ENCODE measurements at places on chromosomes 11 and 22. TPM values are rescaled to one million over a fixed set of nuclear protein-coding genes. Genes with fewer than 3 reads are reported as not detected.

DNA sequence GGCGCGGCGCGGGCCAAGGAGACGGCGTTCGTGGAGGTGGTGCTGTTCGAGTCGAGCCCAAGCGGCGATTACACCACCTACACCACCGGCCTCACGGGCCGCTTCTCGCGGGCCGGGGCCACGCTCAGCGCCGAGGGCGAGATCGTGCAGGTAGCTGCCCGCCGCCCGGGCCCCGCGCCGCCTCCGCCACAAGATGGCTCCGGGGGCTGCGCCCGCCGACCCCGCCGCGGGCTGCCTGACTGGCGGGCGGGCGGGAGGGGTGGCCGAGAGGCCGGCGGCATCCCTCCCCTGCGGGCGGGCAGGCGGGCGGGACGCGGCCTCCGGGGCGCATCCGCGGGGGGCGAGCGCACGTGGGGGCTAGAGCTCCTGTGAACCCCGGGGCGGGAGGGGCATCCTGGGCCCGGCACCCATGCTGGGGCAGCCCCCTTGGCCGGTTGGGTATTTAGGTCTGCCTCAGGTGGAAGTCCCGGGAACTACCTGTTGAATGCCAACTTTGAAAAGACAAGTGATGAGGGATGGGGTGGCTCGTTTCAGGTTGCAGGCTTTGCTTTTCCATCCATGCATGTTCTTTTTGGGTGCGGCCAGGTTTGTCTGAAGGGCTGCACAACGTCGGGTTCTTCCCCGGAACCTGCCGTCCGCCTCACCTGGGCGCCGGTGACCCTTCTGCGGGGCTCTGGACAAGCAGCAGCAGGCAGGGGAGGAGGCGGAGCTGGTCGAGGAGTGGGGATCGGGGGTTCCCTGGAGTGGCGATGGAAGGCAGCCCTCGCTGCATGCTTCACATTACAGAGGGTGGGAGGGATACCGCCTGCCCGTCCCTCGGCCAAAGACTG lies 760 bp downstream of the ZNRF3 start:
- H3K27ac ChIP-seq = no peak overlapping the region
- DNase-seq = peak; percentile 26
- peak overlapping the region; percentile 63 for H3K4me3 ChIP-seq

DNA sequence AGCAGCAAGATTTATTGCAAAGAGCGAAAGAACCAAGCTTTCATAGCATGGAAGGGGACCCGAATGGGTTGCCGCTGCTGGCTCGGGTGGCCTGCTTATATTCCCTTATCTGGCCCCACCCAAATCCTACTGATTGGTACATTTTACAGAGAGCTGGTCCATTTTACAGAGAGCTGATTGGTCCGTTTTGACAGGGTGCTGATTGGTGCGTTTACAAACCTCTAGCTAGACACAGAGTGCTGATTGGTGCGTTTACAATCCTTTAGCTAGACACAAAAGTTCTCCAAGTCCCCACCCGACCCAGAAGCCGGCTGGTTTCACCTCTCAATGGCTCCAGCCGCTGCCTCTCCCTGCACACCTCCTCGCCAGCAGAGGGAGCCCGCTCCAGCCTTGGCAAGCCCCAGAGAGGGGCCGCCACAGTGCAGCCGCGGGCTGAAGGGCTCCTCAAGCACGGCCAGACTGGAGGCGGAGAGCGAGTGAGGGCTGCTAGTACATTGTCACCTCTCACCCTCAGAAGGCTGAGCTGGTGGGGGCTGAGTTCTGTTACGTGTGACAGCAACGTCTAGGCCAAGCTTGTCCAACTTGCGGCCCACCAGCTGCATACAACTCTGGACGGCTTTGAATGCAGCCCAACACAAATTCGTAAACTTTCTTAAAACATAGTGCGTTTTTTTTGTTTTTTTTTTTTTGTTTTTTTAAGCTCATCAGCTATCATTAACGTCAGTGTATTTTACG lies 8.7 kb downstream of the PTH start:
- DNase-seq = peak; percentile 34
- no peaks in the 10 kb centered on the region for H3K36me3 ChIP-seq
- no peaks in the 10 kb centered on the region for H3K27me3 ChIP-seq
- peaks cover 5% of the 10 kb centered on the region for H3K4me1 ChIP-seq
- H3K4me3 ChIP-seq = peak overlapping the region; percentile 39
- peak overlapping the region; percentile 68 for H3K27ac ChIP-seq

GRCh38 chr22:40094485-40094884 lies 83.2 kb upstream of the TNRC6B start:
- H3K4me1 ChIP-seq = peaks cover 43% of the 10 kb centered on the region
- H3K4me3 ChIP-seq = peak overlapping the region; percentile 77
- DNase-seq = no peak
- H3K36me3 ChIP-seq = no peaks in the 10 kb centered on the region
- no peaks in the 10 kb centered on the region for H3K27me3 ChIP-seq

Gene PRDM10
- 11.6 TPM for total RNA-seq

GRCh38 chr11:103602840-103603239 lies 433.6 kb upstream of the DDI1 start:
- no peak overlapping the region for H3K4me3 ChIP-seq
- H3K4me1 ChIP-seq = no peaks in the 10 kb centered on the region
- H3K27me3 ChIP-seq = peaks cover 58% of the 10 kb centered on the region
- DNase-seq = no peak
- H3K27ac ChIP-seq = no peak overlapping the region
- H3K36me3 ChIP-seq = peaks cover 2% of the 10 kb centered on the region

GRCh38 chr22:45155050-45155840 lies 8.5 kb upstream of the NUP50 start:
- no peak overlapping the region for H3K4me3 ChIP-seq
- peaks cover 26% of the 10 kb centered on the region for H3K4me1 ChIP-seq
- H3K27ac ChIP-seq = peak overlapping the region; percentile 56
- H3K27me3 ChIP-seq = no peaks in the 10 kb centered on the region
- DNase-seq = no peak
- H3K36me3 ChIP-seq = peaks cover 12% of the 10 kb centered on the region

Gene NXPE1
- total RNA-seq = not detected

GRCh38 chr11:58784995-58785394 lies 53.3 kb upstream of the GLYAT start:
- H3K27me3 ChIP-seq = peaks cover 3% of the 10 kb centered on the region
- no peak for DNase-seq
- H3K4me1 ChIP-seq = no peaks in the 10 kb centered on the region
- no peaks in the 10 kb centered on the region for H3K36me3 ChIP-seq

Gene SYT9
- not detected for total RNA-seq

Gene CD248
- total RNA-seq = not detected

Gene OR52I2
- not detected for total RNA-seq

Gene TYR
- not detected for total RNA-seq

GRCh38 chr11:75325713-75326438 lies 25.6 kb downstream of the ARRB1 start:
- DNase-seq = no peak
- H3K36me3 ChIP-seq = peaks cover 7% of the 10 kb centered on the region
- H3K27me3 ChIP-seq = no peaks in the 10 kb centered on the region
- no peak overlapping the region for H3K4me3 ChIP-seq
- H3K27ac ChIP-seq = no peak overlapping the region

GRCh38 chr22:37824674-37825641 lies 1.8 kb downstream of the GALR3 start:
- no peak overlapping the region for H3K27ac ChIP-seq
- peaks cover 5% of the 10 kb centered on the region for H3K4me1 ChIP-seq
- peaks cover 2% of the 10 kb centered on the region for H3K36me3 ChIP-seq
- H3K4me3 ChIP-seq = peak overlapping the region; percentile 87

- DNase-seq = no peak
- H3K4me1 ChIP-seq = no peaks in the 10 kb centered on the region
- no peak overlapping the region for H3K4me3 ChIP-seq
These were observed 1181.6 kb downstream of the TBC1D22A start for GRCh38 chr22:47943729-47944700.

GRCh38 chr11:133801356-133801755 lies 44.0 kb downstream of the SPATA19 start:
- H3K4me1 ChIP-seq = no peaks in the 10 kb centered on the region
- H3K36me3 ChIP-seq = no peaks in the 10 kb centered on the region
- H3K4me3 ChIP-seq = no peak overlapping the region
- no peak overlapping the region for H3K27ac ChIP-seq
- DNase-seq = no peak

DNA sequence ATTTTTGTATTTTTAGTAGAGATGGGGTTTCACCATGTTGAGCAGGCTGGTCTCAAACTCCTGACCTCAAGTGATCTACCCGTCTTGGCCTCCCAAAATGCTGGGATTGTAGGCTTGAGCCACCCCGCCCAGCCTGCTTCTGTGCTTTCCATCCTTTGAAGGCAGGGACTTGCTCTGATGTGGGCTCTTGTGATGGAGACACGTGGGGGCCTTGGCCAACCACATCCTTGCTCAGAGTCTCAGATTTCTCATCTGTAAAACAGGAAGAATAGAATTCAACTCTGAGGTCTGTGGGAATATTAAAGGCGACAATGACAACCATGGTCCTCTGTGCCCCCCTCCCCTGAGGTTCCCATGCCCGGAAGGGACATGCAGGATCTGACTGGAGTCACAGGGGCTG lies 3.8 kb upstream of the GGA1 start:
- no peaks in the 10 kb centered on the region for H3K36me3 ChIP-seq
- peak; percentile 57 for DNase-seq
- peak overlapping the region; percentile 80 for H3K4me3 ChIP-seq
- no peaks in the 10 kb centered on the region for H3K27me3 ChIP-seq

- no peak for DNase-seq
- peak overlapping the region; percentile 80 for H3K4me3 ChIP-seq
- H3K36me3 ChIP-seq = no peaks in the 10 kb centered on the region
- peaks cover 9% of the 10 kb centered on the region for H3K4me1 ChIP-seq
These were observed 4.7 kb upstream of the SHISA8 start for GRCh38 chr22:41919357-41920224.

DNA sequence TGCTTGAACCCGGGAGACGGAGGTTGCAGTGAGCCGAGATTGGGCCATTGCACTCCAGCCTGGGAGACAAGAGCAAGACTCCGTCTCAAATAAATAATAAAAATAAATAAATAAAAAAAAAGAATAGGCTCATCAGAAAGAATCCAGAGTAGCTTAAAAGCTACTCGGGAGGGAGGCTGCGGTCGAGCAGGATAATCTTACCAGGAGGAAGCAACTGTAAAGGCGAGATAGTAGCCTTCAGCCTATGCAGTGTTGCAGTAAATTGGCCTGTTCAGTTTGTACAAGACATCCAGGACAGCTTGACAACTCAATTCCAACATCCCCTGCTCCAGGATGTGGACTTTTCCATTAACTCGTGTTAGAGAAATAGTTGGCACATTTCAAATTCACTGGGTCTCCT lies 1164.7 kb downstream of the LRRC4C start:
- peaks cover 7% of the 10 kb centered on the region for H3K4me1 ChIP-seq
- no peak for DNase-seq
- peaks cover 19% of the 10 kb centered on the region for H3K27me3 ChIP-seq
- H3K36me3 ChIP-seq = peaks cover 4% of the 10 kb centered on the region
- H3K4me3 ChIP-seq = no peak overlapping the region
- no peak overlapping the region for H3K27ac ChIP-seq

DNA sequence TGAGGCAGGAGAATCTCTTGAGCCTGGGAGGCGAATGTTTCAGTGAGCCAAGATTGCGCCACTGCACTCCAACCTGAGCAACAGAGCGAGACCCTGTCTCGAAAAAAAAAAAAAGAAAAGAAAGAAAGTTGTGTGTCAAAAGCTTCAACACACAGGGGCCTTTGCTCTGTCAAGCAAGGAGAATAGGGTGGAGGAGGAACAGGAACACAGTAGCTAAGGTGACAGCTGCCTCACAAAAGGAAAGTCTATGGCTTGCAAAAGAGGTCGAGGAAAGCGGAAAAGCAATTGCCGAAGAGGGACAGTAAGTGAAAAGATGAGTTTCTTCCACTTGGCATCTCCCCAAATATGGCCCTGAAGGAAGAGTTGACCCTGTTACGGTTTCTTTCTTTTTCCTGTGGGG lies 26.5 kb upstream of the TMA7B start:
- DNase-seq = no peak
- H3K27me3 ChIP-seq = no peaks in the 10 kb centered on the region
- no peak overlapping the region for H3K27ac ChIP-seq

GRCh38 chr11:116690611-116691010 lies 82.2 kb downstream of the BUD13 start:
- no peak for DNase-seq
- no peak overlapping the region for H3K4me3 ChIP-seq
- peaks cover 35% of the 10 kb centered on the region for H3K27me3 ChIP-seq
- H3K36me3 ChIP-seq = peaks cover 5% of the 10 kb centered on the region
- H3K4me1 ChIP-seq = peaks cover 8% of the 10 kb centered on the region

Gene OR8D1
- total RNA-seq = not detected

DNA sequence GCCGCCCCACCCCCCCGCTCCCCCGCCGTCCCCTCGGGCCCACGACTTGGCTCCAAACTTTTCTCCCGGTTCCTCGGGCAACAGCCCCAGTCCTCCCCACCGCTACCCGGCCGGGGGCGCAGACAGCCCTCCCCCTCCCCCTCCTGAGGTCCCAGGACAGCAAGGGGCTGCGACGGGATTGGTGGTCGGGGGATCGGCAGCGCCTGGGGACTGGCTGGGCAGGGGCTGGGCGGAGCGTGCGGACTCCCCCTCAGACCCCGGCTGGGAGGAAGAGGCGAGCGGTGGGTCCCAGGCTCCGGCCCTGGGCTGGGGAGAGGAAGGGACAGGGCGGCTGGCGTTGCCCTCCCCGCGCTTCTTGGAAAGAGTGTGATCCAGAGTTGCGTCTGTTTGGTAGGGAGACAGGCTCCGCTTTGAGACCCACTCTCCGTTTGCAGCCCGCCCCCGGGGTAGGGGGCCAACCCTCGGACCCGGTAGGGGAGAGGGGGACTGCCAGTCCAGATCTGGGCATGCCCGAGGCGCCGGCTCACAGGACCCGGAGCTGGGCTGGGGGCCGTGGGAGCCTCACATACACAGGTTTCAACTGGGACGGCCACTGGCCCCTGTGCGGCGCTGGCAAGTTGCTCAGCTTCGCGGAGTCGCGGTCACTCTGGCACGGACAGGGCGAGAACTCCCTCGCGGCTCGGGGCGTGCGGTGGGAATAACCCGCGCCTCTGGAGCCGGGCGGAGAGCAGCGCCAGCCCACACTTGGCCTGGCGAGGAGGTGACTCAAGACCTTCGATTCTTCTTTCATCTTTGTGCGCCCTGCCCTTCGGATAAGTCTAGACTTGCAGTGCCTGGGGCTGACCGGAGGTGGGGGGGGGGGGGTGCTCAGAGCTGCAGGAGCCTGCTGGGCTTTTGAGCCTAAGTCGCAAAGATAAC lies 999 bp downstream of the TSKU start:
- H3K4me3 ChIP-seq = peak overlapping the region; percentile 43
- peaks cover 47% of the 10 kb centered on the region for H3K27me3 ChIP-seq
- no peak for DNase-seq
- no peak overlapping the region for H3K27ac ChIP-seq
- peaks cover 4% of the 10 kb centered on the region for H3K36me3 ChIP-seq
- peaks cover 5% of the 10 kb centered on the region for H3K4me1 ChIP-seq

Gene KREMEN1
- total RNA-seq = 0.15 TPM

DNA sequence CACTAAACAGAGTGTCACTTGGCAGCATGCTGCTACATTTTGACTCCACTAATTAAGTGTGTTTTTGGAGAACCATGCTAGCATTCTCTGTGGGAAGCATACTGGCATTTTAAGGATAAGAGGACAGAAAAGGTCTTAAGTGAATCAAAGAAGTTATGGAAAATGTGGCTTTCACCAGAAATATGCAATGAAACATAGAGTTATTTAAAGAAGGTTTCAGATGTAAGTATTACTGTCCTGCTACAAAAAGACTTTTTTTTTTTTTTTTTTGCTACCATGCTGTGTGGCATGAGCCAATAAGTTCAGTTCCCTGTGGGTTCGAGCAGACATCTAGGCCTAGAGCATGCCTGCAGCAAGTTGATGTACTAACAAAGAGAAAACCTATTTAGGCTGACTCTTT lies 187.6 kb downstream of the MSANTD4 start:
- H3K36me3 ChIP-seq = peaks cover 4% of the 10 kb centered on the region
- peaks cover 3% of the 10 kb centered on the region for H3K4me1 ChIP-seq
- H3K27ac ChIP-seq = no peak overlapping the region
- no peak overlapping the region for H3K4me3 ChIP-seq

GRCh38 chr22:28030473-28030872 lies 111.4 kb upstream of the PITPNB start:
- no peak for DNase-seq
- H3K36me3 ChIP-seq = no peaks in the 10 kb centered on the region
- no peak overlapping the region for H3K4me3 ChIP-seq
- H3K27me3 ChIP-seq = peaks cover 25% of the 10 kb centered on the region
